ENCODE measurements at places on chromosomes 1 and 21.

DNA sequence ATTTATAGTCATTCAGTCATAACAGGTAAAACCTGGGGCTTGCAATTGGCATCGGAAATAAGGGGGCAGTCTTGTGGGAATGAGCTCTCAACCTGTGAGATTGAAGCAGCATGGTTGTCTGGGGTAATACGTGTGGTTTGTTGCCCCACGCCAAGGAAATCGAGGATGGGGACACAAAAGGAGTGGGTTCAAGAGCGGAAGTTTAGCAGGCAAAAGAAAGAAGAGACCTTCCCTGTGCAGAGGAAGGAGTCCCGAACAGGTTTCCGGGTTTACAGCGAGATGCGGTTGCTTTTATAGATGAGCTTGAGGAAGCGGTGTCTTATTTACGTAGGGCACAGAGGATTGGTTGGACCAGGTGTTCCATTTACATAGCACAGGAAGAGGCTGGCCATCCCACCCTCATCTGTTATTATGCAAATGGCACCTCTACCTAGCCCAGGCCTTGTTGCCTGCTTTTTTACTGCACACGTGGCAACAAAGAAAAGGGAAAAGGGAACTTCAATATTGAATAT lies 37.3 kb downstream of the IFNAR1 start:
- DNase-seq, result peak; percentile 46

- DNase-seq, result no peak
Observed at GRCh38 chr1:196181594-196181878, 426.7 kb downstream of the KCNT2 start.

- DNase-seq, result no peak
Observed at GRCh38 chr1:242886137-242886536, 361.6 kb upstream of the PLD5 start.

DNA sequence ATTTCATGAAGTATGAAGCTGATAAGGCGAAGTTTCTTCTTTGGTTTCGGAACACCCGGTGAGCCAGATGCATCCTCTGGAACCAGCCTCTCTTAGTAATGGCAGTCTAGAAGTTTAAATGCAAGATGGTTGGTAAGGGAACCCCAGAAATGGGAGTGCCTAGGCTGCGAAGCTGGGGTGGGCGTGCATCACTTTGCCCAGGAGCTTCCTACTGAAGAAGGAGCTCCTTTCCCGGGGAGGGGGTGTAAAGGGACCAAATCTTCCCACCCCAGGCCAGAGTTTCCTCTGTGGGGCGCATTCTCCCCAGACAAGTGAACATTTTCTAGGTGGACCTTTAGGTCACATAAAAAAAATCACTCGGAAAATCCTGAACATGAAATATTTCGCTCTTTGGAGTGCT lies 4.4 kb downstream of the TFF2 start:
- no peak for DNase-seq

GRCh38 chr1:92903765-92904164 lies 57.5 kb downstream of the DIPK1A start:
- DNase-seq, result no peak

GRCh38 chr1:56712150-56712549 lies 67.0 kb downstream of the PRKAA2 start:
- no peak for DNase-seq

DNA sequence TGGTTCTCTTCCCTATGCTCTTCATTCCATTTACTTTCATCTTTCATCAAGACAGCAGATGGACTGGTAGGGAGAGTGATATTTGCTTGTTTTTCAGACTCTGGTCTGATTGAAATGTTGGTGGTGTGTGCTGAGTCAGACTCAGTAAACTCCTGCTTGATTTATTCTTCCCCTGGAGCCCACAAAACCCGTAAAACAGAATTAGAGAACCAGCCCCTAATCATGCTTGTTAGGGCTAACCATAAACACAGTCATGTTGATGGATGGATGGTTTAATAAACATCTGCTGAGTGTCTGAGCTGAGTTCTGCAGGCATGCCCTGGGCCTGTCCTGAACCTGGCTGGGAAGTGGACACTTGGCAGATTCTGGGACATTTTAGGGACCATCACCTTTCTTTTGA lies 24.8 kb downstream of the NOS1AP start:
- DNase-seq, result no peak

DNA sequence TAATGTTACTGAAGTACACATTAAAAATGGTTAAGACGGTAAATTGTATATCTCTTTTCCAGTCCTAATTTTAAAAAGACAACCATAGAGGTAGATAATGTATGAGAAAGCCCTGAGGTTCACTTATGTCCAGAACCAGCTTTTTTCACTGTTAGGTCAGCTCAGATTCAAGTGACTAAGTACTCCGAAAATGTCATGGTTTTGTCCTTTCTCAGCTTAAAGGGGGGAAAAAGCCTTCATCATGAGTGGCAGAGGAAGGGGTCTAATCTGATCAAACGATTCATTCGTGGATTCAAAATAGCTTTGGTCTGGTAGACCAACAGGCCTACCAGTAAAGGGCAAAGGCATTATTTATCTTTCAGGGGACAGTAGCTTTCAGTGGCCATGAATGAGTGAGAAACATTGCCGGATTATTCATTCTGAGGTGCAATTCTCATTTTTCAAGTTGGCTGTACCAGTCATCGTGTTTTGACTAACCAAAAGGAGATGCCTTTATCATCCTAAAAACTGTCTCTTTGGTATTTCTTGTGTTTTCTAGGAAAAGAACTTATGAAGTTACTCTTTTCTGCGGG lies 208.4 kb downstream of the HHIPL2 start:
- no peak for DNase-seq

DNA sequence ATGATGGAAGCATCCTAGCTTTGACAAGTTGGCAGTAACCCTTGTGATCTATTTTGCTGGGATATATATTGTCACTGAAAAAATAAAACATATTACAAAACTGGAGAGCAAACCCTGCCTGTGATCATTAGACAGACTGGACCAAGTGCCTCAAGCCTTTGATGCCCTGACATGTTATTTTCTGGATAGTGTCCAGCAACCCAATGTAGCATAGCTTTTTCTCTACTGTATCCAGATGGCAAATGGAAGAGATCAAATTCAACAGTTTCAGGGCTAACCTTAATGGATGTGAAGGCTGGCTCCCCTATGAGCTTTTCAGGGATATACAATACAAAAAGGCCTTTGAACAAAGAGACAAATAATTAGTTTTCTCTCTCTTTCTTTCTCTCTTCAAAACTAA lies 25.1 kb downstream of the WARS2 start:
- no peak for DNase-seq

DNA sequence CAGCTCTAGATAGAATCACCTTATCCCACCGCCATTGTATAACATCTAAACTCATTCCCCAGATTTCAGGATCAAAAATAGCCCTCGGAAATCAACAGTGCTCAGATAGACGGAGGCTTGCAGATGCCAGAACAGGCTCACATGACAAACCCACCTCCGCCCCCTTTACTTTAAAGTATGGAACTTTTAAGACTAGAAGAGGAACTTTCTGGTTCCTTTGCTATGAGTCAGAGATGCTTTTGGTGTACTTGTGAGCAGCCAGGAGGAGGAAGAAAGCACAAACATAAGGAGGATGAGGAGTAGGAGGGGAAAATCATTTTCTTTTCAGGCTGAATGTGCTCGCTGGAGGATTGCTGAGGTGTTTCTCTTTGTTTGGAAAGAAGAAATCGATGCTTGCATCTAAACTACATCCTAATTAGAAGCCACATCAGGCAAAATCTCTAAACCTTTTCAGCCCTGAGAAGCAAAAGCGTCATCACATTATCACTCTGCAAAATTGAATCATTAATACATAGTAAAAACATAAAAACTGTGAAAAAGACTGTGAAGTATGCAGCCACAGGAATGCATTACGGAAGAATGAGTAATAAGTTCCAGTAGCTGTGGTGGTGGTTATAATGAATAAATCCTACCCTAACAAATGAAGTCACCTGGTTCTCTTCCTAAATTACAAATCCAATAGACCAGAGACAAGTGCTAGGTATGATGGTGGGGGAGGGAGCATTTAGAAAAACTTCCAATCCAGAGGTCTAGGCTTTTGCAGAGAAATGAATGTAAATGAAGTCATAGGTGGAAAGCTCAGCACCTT lies 251.3 kb downstream of the KCNH1 start:
- DNase-seq, result no peak

- DNase-seq, result no peak
Observed at GRCh38 chr1:230273141-230273710, 152.9 kb downstream of the PGBD5 start.

DNA sequence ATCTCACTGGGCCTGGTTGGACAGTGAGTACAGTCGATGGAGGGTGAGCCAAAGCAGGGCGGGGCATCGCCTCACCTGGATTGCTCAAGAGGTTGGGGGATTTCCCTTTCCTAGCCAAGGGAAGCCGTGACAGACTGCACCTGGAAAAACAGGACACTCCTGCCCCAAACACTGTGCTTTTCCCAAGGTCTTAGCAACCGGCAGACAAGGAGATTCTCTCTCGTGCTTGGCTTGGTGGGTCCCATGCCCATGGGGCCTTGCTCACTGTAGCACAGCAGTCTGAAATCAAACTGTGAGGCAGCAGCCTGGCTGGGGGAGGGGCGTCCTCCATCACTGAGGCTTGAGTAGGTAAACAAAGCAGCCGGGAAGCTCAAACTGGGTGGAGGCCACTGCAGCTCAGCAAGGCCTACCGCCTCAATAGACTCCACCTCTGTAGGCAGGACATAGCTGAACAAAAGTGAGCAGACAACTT lies 11.3 kb downstream of the C1orf105 start:
- DNase-seq, result no peak
